Activated T-cell treated with anti-CD3 and anti-CD28 coated beads, Interleukin-2, amount 50 U/mL, for 24 hours (primary cell): ENCODE measurements at places on chromosomes 2 and 18.

DNA sequence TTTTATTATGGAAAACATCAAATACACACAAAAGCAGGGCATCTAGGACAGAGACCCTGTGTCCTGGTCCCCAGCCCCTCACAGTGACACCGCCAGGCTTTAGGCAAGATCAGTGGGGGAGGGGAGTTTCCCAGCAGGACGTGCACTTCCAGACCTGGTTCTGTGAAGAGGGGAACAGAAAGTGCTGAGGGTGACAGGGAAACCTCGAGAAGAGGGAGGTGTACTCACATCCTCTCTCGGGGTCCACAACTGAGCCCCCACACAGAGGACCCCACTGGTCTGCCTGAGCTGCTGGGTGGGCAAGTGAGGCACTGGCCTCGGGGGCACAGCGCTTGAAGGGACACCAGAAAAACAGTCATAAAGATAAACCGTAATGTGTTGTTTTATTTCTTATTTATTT is 4.4 kb upstream of the GPR35 start:
- no peak overlapping the region for H3K4me3 ChIP-seq
- H3K27me3 ChIP-seq: no peaks in the 10 kb centered on the region
- DNase-seq: peak; percentile 38
- peak overlapping the region; percentile 18 for H3K27ac ChIP-seq
- H3K36me3 ChIP-seq: peaks cover 15% of the 10 kb centered on the region

DNA sequence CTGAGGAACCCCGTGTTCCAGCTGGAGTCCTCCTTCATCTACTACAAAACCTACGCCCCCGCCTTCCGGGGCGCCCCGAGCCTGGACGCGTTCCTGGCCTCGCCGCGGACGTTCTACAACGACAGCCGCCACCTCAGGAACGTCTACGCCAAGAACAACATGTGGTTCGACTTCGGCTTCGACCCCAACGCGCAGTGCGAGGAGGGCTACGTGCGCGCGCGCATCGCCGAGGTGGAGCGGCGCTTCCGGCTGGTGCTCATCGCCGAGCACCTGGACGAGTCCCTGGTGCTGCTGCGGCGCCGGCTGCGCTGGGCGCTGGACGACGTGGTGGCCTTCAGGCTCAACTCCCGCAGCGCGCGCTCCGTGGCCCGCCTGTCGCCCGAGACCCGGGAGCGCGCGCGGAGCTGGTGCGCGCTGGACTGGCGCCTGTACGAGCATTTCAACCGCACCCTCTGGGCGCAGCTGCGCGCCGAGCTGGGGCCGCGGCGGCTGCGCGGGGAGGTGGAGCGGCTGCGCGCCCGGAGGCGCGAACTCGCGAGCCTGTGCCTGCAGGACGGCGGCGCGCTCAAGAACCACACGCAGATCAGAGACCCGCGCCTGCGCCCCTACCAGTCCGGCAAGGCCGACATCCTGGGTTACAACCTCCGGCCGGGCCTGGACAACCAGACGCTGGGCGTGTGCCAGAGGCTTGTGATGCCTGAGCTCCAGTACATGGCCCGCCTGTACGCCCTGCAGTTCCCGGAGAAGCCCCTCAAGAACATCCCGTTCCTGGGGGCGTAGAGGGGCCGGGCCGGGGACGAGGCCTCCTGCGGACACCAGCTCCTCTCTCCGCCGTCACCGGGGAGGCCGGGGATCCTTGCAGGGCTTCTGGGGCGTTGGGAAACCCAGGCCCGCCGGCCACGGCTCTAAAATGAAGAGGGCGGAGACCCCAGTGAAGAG is 5.3 kb upstream of the NEU4 start:
- peak overlapping the region; percentile 55 for H3K4me3 ChIP-seq
- H3K4me1 ChIP-seq: peaks cover 13% of the 10 kb centered on the region
- no peaks in the 10 kb centered on the region for H3K36me3 ChIP-seq
- peaks cover 14% of the 10 kb centered on the region for H3K27me3 ChIP-seq
- no peak overlapping the region for H3K27ac ChIP-seq
- DNase-seq: peak; percentile 76

GRCh38 chr2:195001924-195002323 is 655.1 kb upstream of the SLC39A10 start:
- no peak overlapping the region for H3K4me3 ChIP-seq
- peaks cover 2% of the 10 kb centered on the region for H3K27me3 ChIP-seq
- H3K27ac ChIP-seq: no peak overlapping the region

GRCh38 chr2:67528320-67528719 is 131.2 kb downstream of the ETAA1 start:
- H3K4me1 ChIP-seq: no peaks in the 10 kb centered on the region
- DNase-seq: no peak
- H3K36me3 ChIP-seq: no peaks in the 10 kb centered on the region
- H3K27ac ChIP-seq: no peak overlapping the region
- no peak overlapping the region for H3K4me3 ChIP-seq
- no peaks in the 10 kb centered on the region for H3K27me3 ChIP-seq

GRCh38 chr2:20641123-20641985 is 9.5 kb downstream of the HS1BP3 start:
- peaks cover 1% of the 10 kb centered on the region for H3K4me1 ChIP-seq
- no peak overlapping the region for H3K27ac ChIP-seq
- H3K27me3 ChIP-seq: no peaks in the 10 kb centered on the region
- DNase-seq: no peak
- H3K4me3 ChIP-seq: no peak overlapping the region

- no peaks in the 10 kb centered on the region for H3K36me3 ChIP-seq
- H3K4me3 ChIP-seq: no peak overlapping the region
- H3K4me1 ChIP-seq: no peaks in the 10 kb centered on the region
- H3K27me3 ChIP-seq: peaks cover 17% of the 10 kb centered on the region
Measured at GRCh38 chr18:61732854-61733253, 160.0 kb downstream of the RNF152 start.

DNA sequence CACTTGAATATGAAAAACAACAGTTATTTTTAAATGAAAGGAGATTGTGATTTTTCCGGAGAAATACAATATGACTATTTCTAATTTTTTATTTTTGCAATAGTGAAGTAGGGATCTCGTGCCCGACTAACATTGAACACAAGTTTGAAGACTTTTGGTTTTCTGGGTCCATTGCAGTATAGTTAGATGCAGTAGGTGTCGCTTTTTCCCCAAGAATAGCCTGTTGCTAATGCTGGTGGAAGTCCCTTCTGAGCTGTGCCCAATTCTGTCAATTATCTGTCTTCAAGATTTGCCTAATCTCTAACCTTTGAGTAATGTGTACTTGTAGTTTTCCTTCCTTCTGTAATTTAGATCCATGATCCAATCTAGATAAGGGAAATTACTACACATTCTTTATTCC is 36.5 kb downstream of the SEMA4F start:
- no peak overlapping the region for H3K4me3 ChIP-seq
- H3K27me3 ChIP-seq: no peaks in the 10 kb centered on the region
- no peak for DNase-seq
- H3K36me3 ChIP-seq: no peaks in the 10 kb centered on the region

DNA sequence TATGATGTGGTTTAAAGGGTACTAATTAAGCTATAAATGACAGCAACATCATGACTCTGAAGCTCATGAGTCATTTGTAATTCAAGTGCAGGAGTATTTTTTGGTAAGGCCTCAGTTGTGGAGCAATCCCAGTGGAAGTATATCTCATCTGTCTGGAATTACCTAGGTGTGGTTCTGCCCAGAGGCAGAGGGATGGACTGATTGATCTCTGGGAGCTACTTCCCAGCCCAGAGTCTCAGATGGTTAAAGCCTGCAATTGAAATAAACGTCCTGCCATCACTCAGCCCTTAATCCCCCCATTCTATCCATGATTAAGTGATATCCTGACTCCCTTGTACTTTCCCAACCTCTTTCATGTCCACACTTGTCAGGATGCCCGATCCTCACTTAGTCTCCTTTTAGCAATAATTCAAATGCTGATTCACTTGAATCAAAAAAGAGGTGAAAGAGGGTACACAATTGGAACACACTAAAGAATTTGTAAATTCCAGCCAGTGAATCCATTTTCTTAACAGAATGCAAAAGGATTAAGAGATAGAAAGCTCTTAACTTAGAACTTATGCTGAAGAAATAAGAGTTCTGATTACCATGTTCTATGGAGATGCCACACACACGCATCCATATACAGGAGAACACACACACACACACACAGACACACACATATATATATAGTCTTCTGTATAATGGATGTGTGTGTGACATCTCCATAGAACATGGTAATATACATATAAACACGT is 664.4 kb downstream of the NYAP2 start:
- H3K4me3 ChIP-seq: no peak overlapping the region
- no peaks in the 10 kb centered on the region for H3K4me1 ChIP-seq
- no peak overlapping the region for H3K27ac ChIP-seq
- peaks cover 9% of the 10 kb centered on the region for H3K27me3 ChIP-seq

DNA sequence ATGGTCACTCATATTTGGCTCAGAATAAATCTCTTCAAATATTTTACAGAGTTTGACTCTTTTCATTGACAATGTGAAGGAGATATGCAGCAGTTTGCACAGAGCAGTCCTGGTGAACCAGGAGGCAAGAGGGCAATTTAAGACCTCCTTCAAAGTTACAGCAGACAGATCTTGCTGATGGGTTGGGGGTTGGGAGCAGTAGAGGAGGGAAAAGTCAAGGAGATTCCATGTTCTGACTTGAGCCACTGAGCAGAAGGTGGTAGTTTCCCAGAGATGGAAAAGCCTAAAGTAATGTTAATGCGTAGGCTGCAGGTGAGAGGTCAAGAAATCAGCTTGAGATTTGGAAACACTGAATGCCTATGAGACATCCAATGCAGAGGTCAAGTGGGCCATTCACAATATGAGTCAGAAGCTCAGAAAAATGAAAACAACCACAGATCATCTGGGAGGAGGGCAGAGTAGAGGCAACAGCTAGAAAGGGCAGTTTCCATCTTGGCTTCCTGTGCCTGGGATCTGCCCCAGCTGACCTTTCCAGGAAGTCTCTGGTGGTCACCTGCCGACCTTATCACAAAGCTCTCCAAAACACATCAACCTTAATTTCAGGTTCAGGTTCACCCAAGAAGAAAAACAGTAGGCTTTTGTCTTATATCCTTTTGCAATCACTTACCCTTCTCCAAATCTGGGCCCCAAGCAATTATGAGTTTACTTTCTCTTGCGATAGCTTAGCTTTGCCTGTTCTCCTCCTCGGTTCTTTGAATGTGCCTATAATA is 197.5 kb upstream of the ARL4C start:
- no peaks in the 10 kb centered on the region for H3K36me3 ChIP-seq
- H3K27me3 ChIP-seq: peaks cover 51% of the 10 kb centered on the region
- peaks cover 5% of the 10 kb centered on the region for H3K4me1 ChIP-seq
- DNase-seq: no peak
- H3K4me3 ChIP-seq: no peak overlapping the region
- no peak overlapping the region for H3K27ac ChIP-seq
